Fibroblast of skin of left quadriceps (primary cell): ENCODE measurements at places on chromosomes 2 and 18.
A peak's percentile ranks its signal among the peaks of the same experiment; 100 is the strongest.

GRCh38 chr2:7432436-7432835 lies 515.2 kb downstream of the RNF144A start:
- peak; percentile 23 for DNase-seq

DNA sequence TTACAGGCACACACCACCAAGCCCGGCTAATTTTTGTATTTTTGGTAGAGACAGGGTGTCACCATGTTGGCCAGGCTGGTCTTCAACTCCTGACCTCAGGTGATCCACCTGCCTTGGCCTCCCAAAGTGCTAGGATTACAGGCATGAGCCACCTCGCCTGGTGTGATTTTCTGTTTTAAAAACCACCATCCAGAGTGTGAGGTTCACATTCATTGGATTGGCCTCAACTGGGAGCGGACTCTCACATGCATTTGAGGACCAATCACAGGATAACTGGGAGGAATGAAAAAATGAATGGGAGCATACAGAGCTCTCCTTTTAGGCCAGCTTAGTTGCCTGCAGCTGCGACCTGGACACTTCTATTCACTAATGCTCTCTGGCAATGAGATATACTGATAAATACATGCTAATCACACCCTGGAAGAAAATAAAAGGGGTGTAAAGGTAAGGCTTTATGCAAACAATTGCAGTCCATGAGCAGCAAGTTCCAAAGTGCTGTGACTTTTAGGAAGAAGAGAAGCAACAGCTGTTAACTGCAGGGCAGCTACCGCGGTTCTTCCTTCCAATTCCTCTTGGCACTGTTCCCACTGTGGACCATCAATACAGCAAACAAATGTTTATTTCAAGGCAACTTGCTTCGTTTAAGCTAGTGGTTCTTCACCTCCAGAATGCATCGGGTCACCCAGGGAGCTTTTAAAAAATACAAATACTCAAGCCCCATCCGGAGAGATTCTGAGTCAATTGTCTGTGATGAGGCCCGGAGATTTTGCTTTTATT lies 49.5 kb upstream of the FZD5 start:
- DNase-seq: no peak

DNA sequence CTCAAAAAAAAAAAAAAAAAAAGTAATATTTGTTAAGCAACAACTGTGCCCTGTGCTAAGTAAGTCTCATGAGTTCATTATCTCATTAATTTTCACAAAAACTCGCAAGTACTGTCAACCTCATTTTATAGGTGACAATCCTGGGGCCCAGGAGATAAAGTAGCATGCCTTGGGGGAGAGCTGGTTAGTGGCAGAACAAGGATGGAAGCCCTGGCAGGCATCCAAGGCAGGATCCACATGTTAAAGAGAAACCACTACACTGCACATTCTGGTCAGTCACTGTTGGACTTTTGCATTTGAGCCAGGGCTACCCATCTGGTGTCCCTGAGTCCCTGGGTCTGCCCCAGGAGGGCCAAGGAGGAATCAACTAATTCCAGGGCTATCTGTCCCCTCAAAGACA lies 54.6 kb downstream of the ZFP36L2 start:
- no peak for DNase-seq

- DNase-seq: no peak
These were observed 26.4 kb upstream of the B4GALT6 start for GRCh38 chr18:31710826-31711225.

DNA sequence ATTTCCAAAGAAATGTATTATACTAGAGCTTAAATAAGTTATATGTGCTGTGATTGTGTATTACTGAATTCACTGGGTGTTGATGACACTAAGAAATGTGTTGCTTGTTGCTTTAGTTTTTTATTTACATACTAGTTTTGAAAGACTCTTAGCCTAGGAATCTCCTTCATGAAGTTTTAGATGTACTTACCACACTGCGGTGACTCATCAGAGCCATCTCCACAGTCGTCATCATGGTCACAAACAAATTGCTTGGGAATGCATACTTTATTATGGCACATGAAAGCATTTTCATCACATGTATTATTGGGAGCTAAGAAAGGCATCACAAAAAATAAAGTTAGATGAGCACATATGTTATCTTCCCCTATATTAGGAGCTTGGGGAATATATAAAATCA lies 1624.2 kb downstream of the LRP1B start:
- peak; percentile 50 for DNase-seq

DNA sequence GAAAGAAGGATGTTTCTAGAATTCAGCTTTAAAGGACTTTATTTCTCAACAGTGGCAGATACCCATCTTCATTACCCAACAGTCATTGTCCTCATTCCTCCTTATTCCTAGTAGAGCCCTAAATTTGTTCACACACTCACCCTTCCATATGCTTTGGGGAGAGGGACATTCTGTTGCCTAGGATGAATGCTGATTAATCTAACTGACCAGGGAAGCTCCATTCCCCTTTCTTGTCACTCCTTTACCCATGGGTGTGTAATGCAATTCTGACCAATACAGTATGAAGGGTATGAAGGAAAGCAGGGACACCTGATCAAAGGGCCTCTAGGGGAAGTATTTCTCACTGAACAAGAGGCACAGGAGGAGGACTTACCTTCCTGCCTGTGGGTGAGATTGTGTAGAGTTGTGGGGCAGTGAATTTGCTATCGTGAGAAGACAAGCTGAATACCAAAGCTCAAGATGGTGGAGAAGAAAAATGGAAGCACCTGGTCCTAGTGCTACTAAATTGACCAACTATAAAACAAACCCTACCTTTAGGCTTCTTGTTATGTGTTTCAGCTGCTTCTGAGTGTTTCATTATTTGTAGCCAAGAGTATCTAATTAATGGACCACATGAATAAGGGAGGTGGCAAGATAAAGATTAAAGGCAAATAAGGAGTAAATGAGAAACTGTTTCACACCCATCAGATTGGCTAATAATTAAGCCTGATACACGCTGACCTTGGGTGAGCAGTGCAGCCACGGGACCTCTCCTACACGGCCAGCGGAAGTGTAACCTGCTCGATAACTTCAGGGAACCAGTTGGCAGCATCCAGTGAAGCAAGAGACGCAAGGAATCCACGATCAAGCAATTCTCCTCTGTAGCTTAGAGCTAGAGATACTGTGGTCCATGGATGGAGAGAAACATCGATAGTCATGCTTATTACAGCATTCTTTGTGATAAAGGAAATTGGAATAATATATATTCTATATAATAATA lies 202.3 kb downstream of the MYCN start:
- no peak for DNase-seq

- DNase-seq: peak; percentile 96
These were observed 151.3 kb downstream of the ZFP36L2 start for GRCh38 chr2:43075054-43075593.

GRCh38 chr2:96875498-96876268 lies 5.8 kb upstream of the SEMA4C start:
- no peak for DNase-seq

DNA sequence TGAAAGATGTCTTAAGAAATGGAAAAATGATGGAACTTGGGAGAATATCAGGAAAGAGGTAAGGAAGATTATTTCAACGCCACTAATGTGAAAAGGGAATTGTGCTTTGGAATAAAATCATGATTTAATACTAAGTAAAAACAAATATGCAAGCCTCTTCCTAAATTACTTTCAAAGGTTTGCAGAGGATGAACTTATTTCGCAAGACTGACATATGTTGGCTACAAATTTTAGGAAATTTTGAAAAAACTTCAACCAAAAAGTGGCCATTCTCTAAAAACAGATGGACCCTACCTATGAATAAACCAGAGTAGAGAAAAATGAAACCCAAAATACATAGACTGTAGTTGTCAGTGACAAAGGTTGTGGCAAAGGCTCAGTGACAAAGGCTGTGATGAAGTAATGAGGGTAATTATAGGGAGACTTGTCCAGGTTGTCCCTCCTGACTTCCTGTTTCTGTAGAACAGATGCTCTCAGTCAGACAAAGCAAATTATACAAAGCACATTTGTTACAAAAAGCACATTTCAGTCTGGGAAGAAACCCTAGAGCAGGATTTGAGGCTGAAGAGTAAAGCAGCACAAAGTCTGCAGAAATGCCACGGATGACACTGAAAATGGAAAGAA lies 39.5 kb downstream of the SFT2D3 start:
- no peak for DNase-seq

GRCh38 chr18:23977719-23978483 lies 36.7 kb upstream of the TTC39C start:
- no peak for DNase-seq

DNA sequence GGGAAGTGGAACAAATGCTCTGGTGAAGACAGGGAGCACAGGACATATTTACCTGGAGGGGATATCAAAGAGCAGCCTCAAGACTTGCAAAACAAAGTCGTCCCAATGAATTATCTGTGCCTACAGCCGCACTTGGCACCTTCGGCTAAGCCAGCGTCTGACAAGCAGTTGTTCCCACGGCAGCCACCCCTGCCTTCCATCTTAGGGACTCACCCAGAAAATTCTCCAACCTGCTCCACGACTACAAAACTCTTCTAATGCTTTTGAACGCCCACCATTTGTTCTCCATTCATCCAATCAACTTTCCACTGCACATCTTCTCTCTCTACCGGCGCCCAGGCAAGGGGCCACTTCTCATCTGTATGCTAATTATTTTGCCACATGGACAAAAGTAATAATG lies 7.0 kb downstream of the MYT1L start:
- no peak for DNase-seq

GRCh38 chr2:61634512-61634911 lies 96.4 kb upstream of the XPO1 start:
- no peak for DNase-seq

GRCh38 chr2:211354481-211354880 lies 798.1 kb downstream of the CPS1 start:
- DNase-seq: no peak

GRCh38 chr2:178506524-178506923 lies 26.3 kb downstream of the PLEKHA3 start:
- DNase-seq: no peak

- no peak for DNase-seq
These were observed 53.1 kb downstream of the CWC22 start for GRCh38 chr2:179954026-179954425.

- no peak for DNase-seq
These were observed 74.9 kb upstream of the WDR75 start for GRCh38 chr2:189366349-189366748.

DNA sequence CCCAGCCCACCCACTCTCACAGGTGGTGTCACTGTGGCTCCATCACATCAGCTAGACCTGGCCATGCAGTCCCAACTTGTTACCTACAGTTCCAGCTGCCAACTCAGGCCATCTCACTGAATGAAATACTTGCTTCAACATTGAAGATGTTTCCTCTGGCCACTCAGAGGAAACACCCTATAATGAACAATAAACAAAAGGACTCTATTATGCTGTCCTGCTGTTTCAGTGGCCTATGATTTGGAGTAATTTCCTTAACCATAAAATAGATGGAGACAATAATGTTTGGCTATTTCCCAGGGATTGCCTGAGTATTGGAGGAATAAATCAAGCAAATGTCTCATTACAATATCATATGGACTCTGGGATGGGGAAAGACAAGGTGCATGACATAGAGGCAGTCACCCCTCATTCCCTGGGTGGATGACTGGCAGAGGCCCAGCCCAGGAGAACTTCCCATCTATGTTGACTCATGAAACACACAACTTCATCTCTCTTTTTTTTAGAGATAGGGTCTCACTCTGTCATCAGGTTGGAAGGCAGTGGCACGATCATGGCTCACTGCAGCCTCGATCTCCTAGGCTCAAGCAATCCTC lies 134.4 kb downstream of the TGIF1 start:
- no peak for DNase-seq

DNA sequence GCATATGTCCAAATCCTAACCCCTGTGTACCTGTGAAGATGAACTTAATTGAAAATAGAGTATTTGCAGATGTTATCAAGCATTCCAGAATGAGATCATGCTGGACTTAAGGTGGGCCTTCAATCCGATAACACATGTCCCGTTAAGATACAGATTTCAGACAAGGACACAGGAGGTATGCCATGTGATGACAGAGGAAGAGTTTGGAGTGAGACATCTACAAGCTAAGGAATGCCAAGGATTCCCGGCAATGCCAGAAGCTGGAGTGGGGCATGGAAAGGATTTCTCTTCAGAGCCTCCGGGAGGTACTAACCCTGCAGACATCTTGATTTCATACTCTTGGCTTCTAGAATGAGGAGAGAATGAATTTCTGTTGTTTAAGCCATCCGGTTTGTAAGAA lies 231.7 kb downstream of the ALK start:
- DNase-seq: no peak

- DNase-seq: no peak
These were observed 87.1 kb downstream of the TNS1 start for GRCh38 chr2:217915706-217916105.

DNA sequence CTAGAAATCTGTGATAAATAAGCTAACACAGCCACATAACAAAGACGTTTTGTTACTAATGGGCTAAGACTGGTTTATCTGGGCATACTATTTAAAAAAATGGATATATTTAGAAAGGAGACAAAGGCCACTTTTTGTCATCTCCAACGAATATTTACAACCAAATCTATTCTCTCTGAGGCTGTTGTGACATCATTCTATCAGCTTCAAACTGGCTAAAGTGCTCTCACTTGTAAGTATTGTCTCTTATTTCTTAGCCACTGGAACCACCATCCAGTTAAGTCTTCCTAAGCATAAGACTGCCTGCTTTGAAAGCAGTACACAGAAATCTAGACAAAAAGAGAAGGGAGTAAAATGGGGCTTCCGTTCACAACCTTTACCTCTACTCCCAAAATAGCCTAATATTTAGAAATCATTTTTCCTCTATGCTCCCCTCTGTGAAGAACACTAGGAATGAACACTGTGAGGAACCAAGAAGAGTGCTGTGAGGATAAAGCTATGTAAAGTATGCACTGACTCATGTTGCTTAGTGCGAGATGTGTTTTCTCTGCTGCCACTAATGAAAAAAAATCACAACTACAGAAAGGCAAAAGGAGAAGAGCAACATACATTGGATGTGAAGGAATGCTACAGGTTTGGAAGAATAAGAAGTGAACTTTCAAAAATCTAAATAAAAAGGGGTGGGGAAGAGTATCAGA lies 264.1 kb downstream of the EXOC6B start:
- DNase-seq: peak; percentile 45

GRCh38 chr18:74153377-74153776 lies 5.1 kb downstream of the TIMM21 start:
- DNase-seq: no peak

GRCh38 chr2:169510496-169510895 lies 994 bp downstream of the KLHL41 start:
- no peak for DNase-seq

DNA sequence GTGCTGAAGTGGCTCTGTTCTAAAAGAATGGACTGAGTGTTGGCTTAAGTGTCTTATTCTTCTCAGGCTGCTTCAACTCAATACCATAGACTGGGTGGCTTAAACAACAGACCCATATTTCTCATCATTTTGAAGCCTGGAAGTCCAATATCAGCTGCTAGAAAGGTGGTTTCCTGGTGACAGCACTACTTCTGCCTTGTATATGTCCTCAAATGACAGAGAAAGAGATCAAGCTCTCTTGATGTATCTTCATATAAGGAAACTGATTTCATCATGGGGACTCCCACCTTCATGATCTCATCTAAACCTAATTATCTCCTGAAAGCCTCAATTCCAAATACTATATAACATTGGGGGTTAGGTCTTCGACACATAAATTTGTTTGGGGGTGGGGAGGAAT lies 449.7 kb upstream of the DSEL start:
- no peak for DNase-seq

- peak; percentile 32 for DNase-seq
These were observed 259.1 kb upstream of the RBMS1 start for GRCh38 chr2:160752475-160753330.
